ENCODE measurements at places on chromosomes 3 and 15.

- DNase-seq = no peak
These were observed 69.9 kb downstream of the PDCD6IP start for GRCh38 chr3:33868309-33868708.

GRCh38 chr3:156258301-156258700 is 137.9 kb downstream of the KCNAB1 start:
- no peak for DNase-seq

GRCh38 chr15:33907326-33907725 is 61.0 kb upstream of the CHRM5 start:
- DNase-seq = no peak

- no peak for DNase-seq
These were observed 105.4 kb upstream of the TNIK start for GRCh38 chr3:171565481-171566058.

GRCh38 chr3:119524931-119525662 is 26.8 kb downstream of the TIMMDC1 start:
- DNase-seq = no peak

DNA sequence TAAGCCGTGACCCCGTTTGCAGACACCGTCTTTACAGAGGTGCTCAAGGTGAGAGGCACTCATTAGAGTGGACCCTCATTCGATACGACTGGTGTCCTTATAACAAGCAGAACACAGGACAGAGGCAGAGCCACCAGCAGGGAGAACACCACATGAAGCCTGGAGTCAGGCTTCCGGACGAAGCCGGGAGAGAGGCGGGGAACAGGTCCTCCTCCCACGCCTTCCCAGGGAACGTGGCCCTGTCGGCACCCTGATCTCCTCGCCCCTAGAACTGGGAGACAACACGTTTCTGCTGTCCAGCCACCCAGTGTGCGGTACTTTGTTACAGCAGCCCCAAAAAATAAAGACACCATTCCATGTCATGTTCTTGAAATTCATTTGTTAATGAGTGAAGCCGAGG is 33.6 kb downstream of the ZDHHC19 start:
- DNase-seq = no peak

- DNase-seq = no peak
These were observed 139.4 kb upstream of the SLC7A14 start for GRCh38 chr3:170725285-170725731.

DNA sequence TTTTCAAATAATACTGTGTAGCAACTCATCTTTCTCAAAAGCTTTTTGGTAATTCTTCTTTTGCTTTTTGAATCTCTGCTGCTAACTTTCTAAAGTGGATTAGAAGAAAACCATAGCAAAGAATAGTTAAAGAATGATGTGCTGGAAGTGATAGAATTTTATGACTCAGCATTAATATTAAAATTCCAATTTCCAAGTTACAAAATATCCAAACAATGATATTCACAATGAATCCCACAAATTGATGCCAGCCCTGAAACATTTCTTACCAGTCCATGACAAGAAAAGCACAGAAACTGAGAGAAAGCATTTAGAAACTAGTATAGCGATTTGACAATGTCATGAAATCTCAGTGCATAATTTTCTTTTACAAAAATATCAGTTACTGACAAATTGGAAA is 482.2 kb downstream of the RBMS3 start:
- DNase-seq = no peak

DNA sequence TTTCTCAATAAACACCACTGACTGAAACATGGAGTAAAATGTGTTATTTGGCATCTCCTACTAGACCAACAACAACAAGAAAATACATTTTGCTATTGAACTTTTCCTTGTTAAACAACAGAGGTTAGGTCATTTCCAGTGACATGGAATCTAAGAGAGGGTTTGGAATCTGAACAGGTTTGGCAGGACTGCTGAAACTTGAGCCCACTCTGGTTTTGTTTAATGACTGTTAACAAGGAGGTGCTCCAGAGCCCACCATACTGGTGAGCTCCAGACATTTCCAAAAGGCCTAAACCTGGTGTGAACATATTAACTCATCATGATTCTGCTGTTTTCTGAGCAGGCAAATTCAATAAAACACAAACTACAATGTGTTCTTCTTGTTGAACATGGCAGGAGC is 330.7 kb upstream of the TRIM42 start:
- DNase-seq = no peak

DNA sequence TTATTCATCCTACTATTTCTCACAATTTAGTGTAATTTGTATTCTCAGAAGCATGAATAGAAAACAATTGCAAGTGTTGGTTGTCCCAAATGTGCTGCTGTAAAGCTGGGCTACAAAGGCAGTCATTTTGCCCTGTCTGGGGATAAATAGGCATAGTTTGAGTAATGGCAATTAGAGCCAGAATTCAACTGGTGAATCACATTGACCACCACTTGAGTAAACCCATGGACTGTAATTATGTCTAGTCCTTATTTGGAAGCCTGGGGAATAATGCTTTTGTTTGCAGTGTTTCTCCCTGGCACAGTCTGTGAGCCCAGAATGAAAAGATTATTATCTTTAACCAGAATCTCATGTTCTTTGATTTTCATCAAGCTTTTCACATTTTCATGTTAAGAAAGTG is 30.5 kb upstream of the CHL1 start:
- no peak for DNase-seq

- DNase-seq = no peak
These were observed 62.0 kb downstream of the TLE3 start for GRCh38 chr15:70035719-70036077.

DNA sequence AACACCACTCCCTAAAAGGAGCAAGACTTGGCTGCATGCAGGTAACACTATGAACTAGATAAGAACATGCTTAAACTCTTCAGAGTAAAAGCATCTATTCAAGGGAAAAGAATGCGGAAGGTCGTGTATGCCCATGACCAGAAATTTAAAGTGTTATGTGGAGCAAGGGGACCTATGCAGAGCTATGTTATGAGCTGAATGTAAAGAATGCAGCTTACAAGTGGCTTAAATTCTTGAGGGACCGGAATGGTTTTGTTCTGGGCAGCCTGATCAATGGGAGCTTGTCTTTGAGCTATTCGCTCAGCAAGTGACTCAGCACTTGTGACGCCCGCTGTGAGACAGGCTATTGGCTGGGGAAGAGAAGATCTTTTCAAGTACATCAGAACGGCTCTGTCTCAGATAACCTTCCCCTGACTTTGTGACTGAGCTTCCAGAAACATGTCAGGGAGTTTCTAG is 367.5 kb upstream of the THBS1 start:
- DNase-seq = no peak

DNA sequence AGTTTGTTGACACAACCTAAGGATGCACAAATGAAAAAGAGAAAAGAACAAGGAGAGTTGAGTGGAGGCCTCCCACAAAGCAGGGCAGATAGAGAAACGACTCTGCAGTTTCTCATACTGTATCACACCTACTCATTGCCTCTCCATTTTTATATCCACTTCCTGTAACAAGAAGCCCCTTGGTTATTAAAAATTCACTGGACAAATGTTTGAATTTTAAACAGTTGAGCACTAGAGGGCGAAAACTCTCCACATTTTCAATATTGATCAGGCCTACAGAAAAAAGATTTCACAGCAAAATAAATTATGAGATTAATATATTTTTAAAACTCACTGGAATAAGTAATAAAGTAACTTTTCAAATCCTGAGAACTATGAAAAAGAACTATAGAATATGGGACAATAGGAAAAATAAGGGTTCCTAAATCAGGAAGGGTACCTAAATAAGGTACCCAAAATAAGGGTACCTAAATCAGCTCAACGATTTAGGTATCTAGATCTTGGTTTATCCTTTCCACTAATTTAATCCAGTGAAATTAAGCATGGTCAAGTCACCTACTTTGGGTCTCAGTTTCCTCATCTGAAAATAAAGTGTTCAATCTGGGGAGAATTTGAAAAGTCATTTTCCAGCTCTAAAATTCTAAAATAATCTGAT is 47.0 kb upstream of the PPIB start:
- no peak for DNase-seq

DNA sequence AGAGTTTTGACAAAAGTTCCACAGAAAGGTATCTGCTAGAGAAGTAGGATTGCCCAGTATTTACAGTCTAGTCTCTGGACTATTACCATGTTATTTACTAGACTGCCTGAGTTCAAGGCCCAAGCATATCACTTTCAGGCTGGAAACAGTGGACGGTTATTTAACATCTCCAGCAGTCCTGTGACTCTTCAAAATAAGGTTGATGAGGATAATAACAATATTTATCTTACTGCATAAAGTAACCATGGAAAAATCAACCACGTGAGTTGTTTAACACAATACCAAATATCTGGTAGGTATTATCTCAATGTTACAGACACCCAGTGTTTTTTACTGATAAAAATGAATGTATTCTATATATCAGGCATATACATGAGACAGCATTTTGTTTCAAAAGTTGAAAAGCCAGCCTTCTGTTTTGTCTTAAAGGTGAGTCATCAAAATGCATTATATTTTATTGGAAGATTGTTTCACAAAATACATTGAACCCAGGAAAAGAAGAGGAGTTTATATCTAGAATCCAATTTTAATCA is 535.8 kb downstream of the TBL1XR1 start:
- no peak for DNase-seq

DNA sequence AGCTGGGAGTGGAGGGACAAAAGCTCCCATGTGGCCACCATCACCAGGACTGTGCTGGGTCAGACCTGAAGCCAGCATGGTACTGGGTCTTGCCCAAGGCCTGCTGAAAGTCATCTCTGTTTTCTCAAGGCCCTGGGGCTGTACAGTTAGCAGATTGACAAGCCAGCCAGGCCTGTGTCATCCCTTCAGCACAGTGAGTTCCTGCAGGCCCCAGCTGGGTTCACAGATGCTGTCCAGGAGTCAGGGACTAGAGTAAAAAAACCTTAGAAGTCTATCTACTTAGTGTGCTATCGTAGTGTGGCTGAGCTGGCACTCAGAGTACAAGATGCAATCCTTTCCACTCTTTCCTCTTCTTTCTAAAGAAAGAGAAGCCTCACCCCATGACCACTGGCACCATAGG is 246.0 kb upstream of the NAALADL2 start:
- DNase-seq = no peak

GRCh38 chr3:171262431-171262830 is 197.8 kb downstream of the TNIK start:
- no peak for DNase-seq

- DNase-seq = no peak
These were observed 149.1 kb upstream of the LRRFIP2 start for GRCh38 chr3:37323494-37323893.

- DNase-seq = no peak
These were observed 455.2 kb upstream of the ARPP21 start for GRCh38 chr3:35183927-35184675.

- no peak for DNase-seq
These were observed 260.2 kb downstream of the TIGIT start for GRCh38 chr3:114553949-114554593.

DNA sequence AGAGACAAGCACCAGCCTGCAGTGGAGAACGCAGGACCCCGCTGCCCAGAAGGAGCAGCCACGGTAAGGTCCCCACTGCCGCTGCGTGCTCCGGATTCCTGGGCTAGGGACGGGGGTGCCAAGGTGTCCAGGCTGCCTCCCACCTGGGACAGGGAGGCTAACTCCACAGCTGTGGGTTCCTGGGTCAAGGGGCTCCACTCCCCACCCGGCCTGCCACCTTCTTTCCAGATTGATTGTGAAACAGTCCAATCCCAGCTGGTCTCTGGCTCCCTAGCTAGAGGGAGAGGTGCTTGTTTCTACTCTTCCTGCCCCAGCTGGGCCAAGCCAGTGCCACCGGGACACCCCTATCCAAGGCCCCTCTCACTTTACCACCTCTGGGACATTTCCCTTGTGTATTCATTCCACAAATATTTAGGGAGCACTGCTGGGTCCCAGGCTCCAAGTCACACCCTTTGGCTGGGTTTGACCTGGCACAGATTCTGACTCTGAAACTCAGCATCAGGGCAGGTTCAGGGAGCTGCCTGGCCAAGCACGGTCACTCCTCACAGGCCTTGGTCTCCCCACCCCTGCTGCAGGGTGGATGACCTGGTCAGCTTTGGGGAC is 1.9 kb downstream of the PAK6 start:
- no peak for DNase-seq

DNA sequence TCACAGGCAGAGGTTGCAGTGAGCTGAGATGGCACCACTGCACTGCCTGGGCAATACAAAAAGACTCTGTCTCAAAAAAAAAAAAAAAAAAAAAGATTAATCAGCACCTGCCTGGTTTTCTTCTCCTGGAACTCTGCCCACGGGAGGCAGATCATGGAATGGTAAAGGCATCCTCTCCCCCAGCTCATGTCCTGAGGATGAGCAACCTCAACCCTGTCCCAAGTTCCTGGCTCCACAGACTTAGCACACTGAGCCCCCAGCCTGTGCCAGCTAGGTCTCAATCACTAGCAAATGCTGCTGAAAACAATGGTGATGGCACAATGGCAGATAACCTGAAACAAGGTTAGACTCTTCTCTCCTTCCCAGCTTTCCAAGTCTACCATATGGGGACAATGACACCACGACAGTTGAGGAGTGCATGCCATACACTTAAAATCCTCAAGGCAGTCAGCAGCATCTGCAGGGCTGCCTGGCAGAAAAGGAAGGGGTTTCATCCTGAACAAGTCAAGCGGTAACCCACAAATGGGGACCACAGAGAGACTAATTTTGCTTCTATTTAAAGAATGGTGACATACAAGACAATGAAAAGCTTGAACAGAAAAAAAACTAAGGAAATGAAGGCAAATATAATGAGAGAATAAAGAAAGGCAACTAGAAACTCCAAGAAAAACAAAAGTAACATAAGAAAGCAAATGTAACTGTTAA is 4.8 kb downstream of the CLN6 start:
- no peak for DNase-seq
